Nucleus accumbens (tissue), 56 donors: ENCODE measurements at places on chromosomes 5 and 9.

- no peak for DNase-seq
Observed at GRCh38 chr5:112113565-112113964, 305.5 kb downstream of the EPB41L4A start.

DNA sequence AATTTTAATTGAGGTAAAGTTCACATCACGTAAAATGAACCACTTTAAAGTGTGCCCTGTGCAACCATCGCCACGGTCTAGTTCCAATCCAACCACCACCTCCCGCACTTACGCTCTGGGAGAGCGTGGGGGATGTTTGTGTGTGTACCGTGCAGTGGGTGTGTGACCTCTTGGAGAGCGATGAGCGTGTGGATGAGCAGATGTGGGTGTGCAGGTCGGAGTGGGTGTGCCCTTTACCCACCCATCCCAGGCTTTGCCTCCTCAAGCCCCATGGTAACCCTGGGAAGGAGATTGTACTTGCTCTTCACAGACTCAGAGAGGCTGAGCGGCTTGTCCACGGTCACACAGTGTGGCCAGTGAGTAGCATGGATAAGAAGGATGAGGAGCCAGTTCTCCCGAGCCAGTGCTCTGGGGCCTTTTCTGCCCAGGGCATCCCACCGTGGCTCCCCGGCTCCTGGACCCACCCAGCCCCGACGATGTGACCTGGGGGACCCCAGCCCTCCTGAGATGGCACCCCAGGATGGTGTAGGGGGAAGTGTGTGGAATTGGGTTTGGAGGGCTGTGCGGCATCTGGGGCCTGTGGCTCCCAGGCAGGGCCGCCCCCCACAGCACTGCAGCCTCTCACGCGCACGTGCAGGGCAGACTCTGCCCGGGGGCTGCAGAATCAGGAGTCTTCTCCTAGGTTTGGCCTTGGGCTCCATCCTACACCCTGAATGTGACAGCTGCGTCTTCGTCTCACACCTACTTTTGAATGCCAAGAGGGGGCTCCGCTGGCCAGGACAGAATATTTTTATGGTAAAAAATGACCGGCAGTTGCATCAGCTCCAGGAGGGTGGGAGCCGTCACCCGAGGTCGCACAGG lies 13.6 kb downstream of the LHX3 start:
- DNase-seq, result no peak

- no peak for DNase-seq
Observed at GRCh38 chr9:130871395-130872062, 25.1 kb downstream of the QRFP start.

- DNase-seq, result no peak
Observed at GRCh38 chr5:89229331-89230070, 346.5 kb upstream of the MEF2C start.
